ENCODE measurements at places on chromosomes 3 and 15. TPM values are rescaled to one million over a fixed set of nuclear protein-coding genes. Genes with fewer than 3 reads are reported as not detected.

- no peaks in the 10 kb centered on the region for H3K27me3 ChIP-seq
- no peak overlapping the region for H3K27ac ChIP-seq
- no peaks in the 10 kb centered on the region for H3K36me3 ChIP-seq
- DNase-seq: no peak
- H3K4me1 ChIP-seq: peaks cover 3% of the 10 kb centered on the region
These were observed 86.6 kb upstream of the CHD2 start for GRCh38 chr15:92813485-92813884.

DNA sequence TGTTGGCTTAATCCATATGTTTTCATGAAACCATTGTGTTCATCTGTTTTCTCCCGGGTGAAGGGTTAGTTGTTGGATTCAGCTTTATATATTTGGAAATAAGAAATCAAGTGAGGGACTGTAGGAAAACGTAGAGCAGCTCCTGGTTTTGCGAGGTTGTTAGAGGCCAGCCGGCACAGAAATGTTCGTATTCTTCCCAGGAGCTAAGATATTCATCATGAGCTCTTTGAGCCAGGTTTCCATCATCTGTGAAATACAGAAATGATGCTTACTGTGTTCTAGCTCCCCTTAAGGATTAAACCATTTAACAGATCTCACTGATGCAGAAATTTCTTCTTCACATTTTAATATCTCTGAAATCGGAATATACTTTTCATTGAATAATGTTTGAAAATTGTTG is 235.5 kb downstream of the PTPRG start:
- peaks cover 4% of the 10 kb centered on the region for H3K4me1 ChIP-seq
- H3K4me3 ChIP-seq: no peak overlapping the region
- H3K36me3 ChIP-seq: no peaks in the 10 kb centered on the region
- DNase-seq: no peak
- H3K27me3 ChIP-seq: no peaks in the 10 kb centered on the region

GRCh38 chr15:100129677-100130076 is 212.1 kb downstream of the ADAMTS17 start:
- no peaks in the 10 kb centered on the region for H3K36me3 ChIP-seq
- peaks cover 8% of the 10 kb centered on the region for H3K4me1 ChIP-seq
- H3K27me3 ChIP-seq: no peaks in the 10 kb centered on the region

PPARG gene
- 34.4 TPM for total RNA-seq

DNA sequence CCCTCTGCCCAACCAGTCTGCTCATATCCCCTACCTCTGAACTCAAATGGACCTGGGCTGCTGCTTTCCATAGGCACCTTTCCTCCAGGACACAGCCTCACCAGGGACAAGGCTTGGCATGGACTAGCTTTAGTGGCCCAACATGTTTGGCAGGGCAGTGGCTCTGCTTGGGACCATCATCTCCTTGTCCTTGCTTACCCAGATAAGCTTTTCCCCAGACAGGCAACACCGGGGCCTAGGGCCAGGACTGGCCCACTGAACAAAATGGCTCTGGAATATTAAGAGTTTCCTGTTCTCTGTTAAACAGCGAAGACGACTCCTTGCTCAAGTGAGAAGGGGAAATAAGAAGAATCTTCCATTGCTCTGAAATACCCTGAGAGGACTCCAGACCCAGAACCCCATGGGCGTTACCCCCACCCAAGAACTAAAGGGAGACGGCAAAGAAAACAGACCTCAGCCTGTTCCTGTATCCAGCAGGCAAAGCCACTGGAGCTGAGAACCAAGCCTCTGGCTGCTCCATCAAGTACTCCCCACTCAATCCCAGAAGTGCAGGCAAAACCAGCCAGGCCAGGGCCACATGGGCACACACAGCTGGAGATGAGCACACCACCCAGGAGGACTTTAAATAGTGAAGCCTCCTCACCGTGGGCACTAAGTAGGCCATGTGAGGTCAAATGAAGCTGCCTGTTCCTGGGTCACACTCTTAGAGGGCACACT is 45.5 kb downstream of the CTNNB1 start:
- no peak overlapping the region for H3K27ac ChIP-seq
- no peaks in the 10 kb centered on the region for H3K4me1 ChIP-seq
- H3K36me3 ChIP-seq: no peaks in the 10 kb centered on the region
- DNase-seq: no peak

LRTM1 gene
- not detected for total RNA-seq

- DNase-seq: no peak
- H3K27ac ChIP-seq: peak overlapping the region; percentile 68
- H3K4me1 ChIP-seq: peaks cover 3% of the 10 kb centered on the region
- H3K36me3 ChIP-seq: no peaks in the 10 kb centered on the region
These were observed 124.0 kb downstream of the ADAMTS9 start for GRCh38 chr3:64563751-64564150.

CCNB2 gene
- 0.40 TPM for total RNA-seq

GRCh38 chr3:178671377-178671776 is 135.1 kb downstream of the KCNMB2 start:
- DNase-seq: no peak
- H3K27me3 ChIP-seq: no peaks in the 10 kb centered on the region
- no peak overlapping the region for H3K4me3 ChIP-seq
- H3K4me1 ChIP-seq: peaks cover 2% of the 10 kb centered on the region
- no peaks in the 10 kb centered on the region for H3K36me3 ChIP-seq

DNA sequence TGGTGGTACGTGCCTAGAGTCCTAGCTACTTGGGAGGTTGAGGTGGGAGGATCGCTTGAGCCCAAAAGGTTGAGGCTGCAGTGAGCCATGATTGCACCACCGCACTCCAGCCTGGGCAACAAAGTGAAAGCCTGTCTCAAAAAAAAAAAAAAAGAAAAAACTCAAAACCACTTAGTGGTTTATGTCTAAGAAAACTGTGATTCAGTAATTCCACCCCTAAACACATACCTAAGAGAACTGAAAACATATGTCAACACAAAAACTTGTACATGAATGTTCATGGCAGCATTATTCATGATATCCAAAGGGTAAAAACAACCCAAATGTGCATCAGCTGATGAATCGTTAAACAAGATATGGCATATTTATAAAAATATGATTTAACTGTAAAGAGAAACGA is 14.3 kb downstream of the SPG21 start:
- DNase-seq: no peak
- H3K4me1 ChIP-seq: no peaks in the 10 kb centered on the region
- no peaks in the 10 kb centered on the region for H3K27me3 ChIP-seq
- H3K27ac ChIP-seq: no peak overlapping the region
- no peak overlapping the region for H3K4me3 ChIP-seq

DNA sequence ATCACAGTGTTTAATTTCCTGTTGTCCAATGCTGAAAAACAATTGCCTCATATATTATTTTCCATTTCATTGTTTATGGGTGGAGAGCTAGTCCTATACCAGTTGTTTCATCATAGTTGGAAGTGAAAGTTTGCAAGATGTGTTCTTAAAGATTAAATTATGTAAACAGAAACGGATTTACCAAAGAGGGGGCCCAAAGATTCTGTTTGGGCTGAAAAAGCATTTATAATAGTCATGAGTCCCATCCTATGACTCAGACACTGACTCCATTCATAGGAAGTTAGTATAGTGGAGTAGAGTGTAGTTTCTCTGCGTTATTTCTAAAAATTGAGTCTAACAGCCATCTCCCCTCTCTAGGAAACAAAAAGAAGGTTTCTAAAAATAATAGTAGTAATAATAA is 24.3 kb downstream of the NFKBIZ start:
- no peak overlapping the region for H3K4me3 ChIP-seq
- H3K4me1 ChIP-seq: no peaks in the 10 kb centered on the region
- no peaks in the 10 kb centered on the region for H3K36me3 ChIP-seq
- H3K27ac ChIP-seq: no peak overlapping the region
- no peak for DNase-seq

GRCh38 chr3:61948699-61949305 is 387.4 kb downstream of the PTPRG start:
- no peak for DNase-seq
- H3K4me1 ChIP-seq: no peaks in the 10 kb centered on the region
- H3K27ac ChIP-seq: no peak overlapping the region
- H3K27me3 ChIP-seq: no peaks in the 10 kb centered on the region
